Daoy (cell line): ENCODE measurements at places on chromosomes 2 and 18.
A peak's percentile ranks its signal among the peaks of the same experiment; 100 is the strongest.

DNA sequence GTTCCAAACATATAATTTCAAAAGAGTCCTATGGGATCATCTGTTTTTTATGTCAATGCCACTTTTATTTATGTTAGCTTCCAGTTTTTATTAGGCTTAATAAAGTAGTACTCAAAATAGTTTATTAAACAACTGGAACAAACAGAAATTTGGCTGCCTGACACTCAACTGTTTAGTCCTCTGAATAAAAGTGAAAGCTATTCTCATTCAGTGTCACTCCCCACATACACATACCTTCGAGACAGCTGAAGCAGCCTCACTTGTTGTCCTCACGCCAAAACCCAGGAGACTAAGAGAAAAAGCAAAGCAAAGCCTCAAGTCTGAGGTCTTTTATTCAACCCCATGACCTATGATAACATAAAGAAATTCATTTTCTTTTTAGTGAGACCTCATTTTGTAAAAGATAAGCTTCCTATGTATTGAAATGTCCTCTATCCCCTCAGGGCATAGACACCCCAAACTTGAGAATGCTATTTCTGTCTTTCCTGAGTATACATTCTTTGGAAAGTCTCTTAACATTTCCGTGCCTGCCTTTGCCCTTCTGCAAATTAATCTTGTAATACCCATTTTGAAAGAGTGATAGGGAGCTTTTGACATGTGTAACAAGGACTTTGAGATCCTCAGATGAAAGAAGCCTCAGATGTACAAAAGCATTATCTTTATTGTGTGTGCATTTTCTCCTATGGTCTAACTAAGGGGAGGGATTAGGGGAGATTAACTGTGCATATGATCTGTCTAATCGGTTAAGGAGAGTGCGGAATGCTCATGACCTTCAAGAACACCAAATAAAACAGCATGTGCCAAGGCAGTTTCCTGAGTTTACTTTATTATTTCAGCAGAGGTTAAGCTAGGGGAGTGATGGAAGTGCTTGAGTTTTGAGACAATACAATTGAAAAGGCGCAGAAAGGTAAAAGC, 1523.7 kb upstream of the PIK3C3 start:
- no peak for DNase-seq

- no peak for DNase-seq
These were observed 254.3 kb upstream of the SPOPL start for GRCh38 chr2:138247302-138247701.

DNA sequence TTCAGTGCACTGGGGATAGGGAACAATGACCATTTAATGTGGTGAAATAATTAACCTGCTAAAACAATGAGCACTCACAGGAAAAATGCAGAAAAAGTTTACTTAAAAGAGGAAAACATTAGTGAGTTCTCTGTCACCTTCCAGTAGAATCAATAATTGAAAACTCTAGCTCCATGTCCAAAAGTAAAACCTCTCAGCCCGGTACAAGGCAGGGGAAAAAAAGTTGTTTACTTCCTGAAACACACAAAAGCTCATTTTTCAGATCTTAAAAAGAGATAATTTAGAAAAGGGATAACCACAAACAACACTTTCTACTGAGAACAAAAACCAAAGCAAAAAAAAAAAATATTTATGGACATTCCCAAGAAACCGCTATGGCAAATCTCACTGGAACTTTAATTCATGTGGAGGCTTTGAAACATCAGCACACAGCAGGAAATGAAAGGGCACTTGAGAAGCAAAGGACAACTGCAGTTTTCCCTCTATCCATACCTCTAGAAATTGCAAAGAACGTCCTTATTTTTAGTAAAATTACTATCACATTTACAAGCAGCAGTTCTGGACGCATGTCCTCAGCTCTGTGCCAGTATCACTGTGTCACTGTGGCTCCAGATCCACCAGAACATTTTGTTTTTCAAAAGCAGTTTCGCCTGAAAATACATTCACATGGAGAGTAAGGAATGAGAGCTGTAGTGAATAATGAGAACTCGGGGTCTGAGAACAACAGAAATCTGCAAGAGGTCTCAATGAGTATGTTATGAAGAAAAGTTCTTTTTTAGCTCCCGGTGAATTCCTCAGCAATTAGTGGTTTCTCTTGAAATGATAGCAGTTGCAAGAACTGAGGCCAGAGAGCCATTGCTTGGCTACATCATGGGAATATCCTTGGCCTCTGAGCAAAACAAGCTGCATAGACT, 44.7 kb upstream of the DNAH7 start:
- peak; percentile 39 for DNase-seq

DNA sequence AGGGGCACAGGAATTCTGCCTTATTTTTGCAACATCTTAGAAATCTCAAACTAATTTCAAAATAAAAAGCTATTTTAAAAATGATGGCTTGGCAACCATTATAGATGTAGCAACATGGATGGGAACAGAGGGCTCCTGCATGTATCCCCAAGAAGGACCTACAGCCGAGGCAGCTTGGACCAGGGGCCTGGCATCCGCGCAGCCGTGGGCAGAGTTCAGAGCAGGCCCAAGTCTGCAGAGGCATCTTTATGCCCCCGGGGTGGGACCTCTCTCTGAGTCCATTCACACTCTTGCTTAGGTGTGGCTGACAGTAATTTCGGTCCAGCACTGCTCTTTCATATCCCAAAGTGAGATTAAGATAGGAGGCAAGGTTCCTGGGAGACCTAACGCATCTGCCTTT, 425.8 kb upstream of the MYT1L start:
- DNase-seq: no peak

DNA sequence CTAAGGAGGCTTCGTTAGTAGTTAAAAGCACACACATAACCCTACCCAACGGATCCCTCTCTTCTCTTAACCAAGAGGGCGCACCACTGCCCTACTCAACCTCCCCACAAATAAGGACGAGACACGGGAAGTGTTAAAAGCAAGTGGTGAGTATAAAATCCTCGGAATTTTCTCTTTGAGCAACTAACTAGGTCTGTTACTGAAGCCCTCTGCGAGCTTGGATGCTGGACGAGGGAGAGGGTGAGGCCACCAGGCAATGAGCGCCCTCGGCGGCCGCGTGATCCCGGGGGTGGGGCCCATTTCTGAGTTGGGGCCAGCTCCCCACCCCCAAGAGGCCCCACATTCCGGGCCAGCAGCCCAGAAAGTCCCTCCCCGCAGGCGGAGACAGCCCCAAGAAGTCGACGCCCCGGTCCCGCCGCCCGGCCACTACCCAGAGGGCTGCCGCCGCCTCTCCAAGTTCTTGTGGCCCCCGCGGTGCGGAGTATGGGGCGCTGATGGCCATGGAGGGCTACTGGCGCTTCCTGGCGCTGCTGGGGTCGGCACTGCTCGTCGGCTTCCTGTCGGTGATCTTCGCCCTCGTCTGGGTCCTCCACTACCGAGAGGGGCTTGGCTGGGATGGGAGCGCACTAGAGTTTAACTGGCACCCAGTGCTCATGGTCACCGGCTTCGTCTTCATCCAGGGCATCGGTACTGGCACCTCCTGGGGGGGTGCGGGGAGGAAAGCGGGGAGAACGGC, at the start of gene CYBRD1:
CYBRD1 (plus strand) TSS at position 423 of the 736 bp plus-strand sequence; CDS start at position 495, 72 bp downstream.
- DNase-seq: peak; percentile 64

- peak; percentile 15 for DNase-seq
These were observed 61.2 kb downstream of the FAM171B start for GRCh38 chr2:186755066-186755465.
